ENCODE measurements at places on chromosomes 7 and 10. TPM values are rescaled to one million over a fixed set of nuclear protein-coding genes. Genes with fewer than 3 reads are reported as not detected.

TMEM229A gene
- total RNA-seq: not detected

NANOS1 gene
- 2.8 TPM for total RNA-seq

LSM8 gene
- 38.1 TPM for total RNA-seq

UCMA gene
- not detected for total RNA-seq

SPACDR gene
- total RNA-seq: 0.67 TPM

GLI3 gene
- 0.09 TPM for total RNA-seq

ANXA11 gene
- 205 TPM for total RNA-seq

GRM3 gene
- not detected for total RNA-seq

LFNG gene
- total RNA-seq: 17.2 TPM

PRRT4 gene
- total RNA-seq: 0.36 TPM

Data from A549 treated with ZK216348 at 1 μM for 4 hours (cell line).